Renal pelvis (tissue), 12 donors: ENCODE measurements at places on chromosomes 7 and 10. TPM values are rescaled to one million over a fixed set of nuclear protein-coding genes. Genes with fewer than 3 reads are reported as not detected.
A peak's percentile ranks its signal among the peaks of the same experiment; 100 is the strongest.

CCDC172 gene
- not detected for polyA plus RNA-seq

PAOX gene
- 6.7 TPM for polyA plus RNA-seq

CACNB2 gene
- 2.4 TPM for polyA plus RNA-seq

ACTL6B gene
- 0.09 TPM for polyA plus RNA-seq

AGBL3 gene
- polyA plus RNA-seq, result 14.0 TPM

GJD4 gene
- 0.21 TPM for polyA plus RNA-seq

PCLO gene
- polyA plus RNA-seq, result 9.7 TPM

ATOH7 gene
- polyA plus RNA-seq, result 1.4 TPM

DNA sequence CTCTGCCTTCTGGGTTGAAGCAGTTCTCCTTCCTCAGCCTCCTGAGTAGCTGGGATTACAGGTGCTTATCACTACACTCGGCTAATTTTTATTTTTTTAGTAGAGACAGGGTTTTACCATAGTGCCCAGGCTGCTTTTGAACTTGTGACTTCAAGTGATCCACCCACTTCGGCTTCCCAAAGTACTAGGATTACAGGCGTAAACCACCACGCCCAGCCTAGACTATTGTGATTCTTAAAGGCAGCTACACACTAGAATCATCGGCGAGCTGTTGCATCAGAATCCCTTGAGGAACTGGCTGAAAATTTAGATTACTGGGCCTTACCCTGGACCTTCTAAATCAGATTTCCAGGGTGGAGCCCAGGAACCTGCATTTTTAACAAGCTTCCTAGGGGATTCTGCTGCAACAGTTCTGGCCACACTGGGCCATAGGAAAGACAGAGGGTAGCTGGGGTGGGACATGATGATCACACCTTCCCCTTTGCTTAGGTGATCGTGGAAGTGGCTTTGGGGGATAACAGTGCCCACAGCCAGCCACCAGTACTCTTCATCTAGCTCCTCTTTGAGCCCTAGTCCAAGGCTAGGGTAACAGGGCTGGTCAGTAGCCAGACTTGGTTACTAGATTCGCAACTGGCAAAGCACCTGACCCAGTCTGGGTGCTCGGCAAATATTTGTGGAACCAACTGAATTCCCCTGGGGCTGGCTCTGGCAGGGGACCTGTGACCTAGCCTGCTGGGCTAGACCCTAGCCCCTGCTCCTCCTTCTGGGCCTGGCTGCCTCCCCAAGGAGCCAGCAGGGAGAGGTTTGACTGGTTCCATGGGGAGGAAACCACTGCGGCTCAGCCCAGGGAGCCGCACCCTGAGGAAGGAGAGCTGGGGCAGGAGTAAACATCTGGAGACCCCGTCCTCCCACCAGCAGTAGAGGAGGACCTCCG, 67.1 kb upstream of the DUSP5 start:
- no peak for DNase-seq

- DNase-seq, result no peak
These were observed 14.7 kb upstream of the CDH23 start for GRCh38 chr10:71382028-71382427.

DNA sequence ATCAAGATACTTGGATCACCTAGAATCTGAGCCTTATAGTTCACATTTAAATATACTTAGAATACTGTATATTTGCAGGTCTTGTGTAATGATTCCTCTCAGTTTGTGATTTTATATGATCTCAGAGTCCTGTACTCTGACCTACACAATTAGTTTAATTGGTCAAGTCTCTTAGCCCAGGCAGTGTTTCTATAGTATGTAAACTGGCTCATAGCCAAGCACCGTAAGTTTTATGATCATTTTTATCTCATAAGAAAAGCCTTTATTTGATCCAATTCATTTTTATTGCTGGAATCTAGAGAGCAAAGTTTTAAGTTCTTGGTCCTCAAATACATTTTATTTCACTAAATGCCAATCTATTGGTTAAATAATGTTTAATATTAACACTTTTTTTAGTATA, 242.2 kb downstream of the MALRD1 start:
- DNase-seq, result no peak

DNA sequence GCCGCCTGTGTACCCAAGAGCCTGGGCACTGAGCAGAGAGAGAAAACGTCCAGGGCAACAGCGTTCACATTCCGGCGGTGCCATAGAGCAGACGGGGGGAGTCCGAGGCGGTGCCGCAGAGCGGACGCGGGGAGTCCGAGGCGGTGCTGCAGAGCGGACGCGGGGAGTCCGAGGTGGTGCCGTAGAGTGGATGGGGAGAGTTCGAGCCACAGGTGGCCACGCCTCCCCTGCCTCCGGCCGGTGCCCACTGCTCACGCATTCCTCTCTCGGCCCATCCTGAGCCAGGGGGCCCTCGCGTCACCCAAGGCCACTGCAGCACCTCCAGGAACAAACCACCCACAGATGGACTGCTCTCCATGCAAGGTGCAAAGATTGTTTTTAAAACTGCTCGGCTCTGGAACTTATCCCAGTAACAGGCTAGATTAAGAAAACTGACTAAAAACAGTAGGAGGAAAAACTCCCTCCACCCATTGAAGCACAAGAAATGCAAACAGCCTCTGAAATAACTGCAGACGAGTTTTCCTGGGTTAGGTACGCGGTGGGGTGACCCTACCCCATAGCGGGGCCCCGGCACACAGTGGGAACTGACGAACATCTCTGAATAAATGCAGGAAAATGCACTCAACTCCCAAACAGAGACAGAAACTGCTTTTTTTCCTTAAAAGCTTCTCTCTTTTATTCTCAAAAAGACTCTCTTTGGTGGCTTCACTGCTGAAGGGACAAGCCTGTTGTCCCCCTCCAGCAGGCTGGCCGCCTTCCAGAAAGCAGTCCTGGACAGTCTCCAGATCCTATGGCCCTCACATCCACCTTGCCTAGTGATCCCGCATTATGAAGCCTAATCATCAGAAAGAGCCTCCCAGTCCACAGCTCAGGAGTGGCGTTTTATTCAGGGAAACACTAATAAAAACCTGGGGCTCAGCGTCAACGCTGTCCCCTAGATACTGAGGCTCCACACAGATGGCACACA, 55.9 kb downstream of the DIP2C start:
- no peak for DNase-seq

DNA sequence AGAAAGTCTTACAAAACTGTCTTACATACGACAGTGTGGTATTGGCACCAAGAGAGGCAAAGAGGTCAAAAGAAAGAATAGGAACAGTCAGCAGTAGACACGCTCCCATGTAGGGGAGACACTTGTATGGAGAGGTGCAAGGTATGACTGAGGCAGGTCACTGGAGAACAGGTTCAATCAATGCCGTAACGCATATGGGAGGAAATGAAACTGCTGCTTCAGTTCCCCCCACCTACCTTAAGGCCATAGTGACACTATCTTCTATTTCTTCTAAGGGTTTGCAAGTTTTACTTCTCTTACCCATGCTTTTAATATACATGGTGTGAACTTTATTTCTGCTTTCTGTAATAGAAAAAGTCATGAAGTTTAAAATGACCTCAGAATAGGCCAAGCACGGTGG, 5.5 kb upstream of the PITRM1 start:
- DNase-seq, result no peak

DNA sequence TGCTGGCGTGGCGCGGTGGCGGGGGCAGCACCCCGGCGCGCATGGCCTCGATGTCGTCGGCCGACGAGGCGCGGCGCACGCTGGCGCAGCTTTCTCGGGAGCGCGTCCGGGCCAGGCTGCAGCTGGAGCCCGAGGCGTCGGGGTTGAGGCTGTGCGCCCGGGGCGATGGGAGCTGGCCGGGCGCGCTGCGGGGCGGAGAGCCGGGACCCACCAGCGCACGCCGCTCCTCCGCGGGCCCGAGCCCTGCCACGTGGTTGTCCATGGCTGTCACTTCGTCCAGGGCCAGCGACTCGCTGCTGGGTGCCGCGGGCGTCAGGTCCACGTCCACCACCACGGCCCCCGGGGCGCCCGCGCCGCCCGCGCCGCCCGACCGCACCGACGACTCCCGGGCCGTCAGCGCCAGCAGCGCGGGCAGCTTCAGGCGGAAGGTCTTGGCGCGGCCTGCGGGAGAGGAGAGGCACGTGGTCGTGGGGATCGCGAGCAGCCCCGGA, 20.0 kb downstream of the KCNH2 start:
- no peak for DNase-seq

DNA sequence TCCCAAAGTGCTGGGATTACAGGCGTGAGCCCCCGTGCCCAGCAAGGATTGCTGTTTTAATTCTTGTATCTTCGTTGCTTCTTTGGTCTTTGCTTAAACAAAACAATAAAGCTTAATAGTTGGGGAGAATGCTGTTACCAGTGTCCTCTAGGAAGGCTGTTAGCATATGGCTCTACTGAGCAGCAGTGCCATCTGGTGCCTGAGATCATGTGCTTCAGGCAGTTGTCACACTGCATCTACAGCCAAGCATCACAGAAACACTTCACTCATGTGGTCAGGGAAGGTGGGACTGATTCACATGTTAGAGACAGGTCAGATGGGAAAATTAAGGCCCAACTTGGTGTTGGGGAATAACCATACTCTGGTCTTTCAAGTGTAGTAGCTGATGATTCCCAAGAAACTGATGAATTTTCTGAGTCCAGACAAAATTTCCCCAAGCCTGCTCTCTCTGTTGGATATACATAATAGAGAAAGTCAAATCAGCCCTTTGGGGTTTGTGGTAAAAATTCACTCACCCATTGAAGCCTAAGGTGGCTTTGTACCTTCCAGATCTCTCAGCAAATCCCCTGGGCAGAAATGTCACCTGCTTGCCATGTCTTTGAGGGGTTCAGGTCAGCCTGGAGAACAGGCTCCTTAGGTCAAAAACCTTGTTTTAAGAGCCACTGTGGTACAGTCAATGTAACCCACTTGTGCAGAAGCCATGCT, 28.4 kb downstream of the UBE2D4 start:
- peak; percentile 14 for DNase-seq

GRCh38 chr10:27861781-27862180, 116.2 kb upstream of the MKX start:
- DNase-seq, result no peak

GRCh38 chr10:118965645-118966044, 63.9 kb upstream of the NANOS1 start:
- DNase-seq, result no peak

DNA sequence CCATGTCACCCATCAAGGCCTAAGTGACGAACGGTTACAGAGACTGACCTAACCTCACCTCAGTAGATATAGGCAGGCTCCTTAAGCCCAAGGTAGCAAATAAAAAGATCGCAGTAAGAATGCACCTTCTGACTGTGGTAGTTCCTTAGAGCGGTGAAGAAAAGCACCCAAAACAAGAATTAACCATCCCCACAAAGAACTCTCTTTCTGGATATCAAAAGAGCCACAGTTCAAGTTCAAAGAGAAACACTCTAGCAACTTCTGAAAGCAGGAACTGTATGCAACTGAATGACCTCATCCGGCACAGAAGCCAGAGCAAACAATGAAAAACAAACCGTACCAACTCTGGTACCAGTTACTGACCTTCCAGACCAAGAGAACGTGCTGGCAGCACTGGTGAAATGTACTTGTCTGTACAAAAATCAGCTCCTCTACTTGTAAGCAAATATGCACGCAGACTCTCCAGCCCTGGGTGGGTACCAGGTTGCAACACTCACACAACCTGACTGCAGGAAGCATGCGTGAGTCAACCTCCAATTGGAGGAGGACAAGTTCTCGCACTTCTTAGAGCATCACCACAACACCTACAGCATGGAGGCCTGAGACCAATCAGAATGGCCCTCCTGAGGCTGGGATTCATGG, 202.7 kb downstream of the FAM107B start:
- DNase-seq, result no peak

DNA sequence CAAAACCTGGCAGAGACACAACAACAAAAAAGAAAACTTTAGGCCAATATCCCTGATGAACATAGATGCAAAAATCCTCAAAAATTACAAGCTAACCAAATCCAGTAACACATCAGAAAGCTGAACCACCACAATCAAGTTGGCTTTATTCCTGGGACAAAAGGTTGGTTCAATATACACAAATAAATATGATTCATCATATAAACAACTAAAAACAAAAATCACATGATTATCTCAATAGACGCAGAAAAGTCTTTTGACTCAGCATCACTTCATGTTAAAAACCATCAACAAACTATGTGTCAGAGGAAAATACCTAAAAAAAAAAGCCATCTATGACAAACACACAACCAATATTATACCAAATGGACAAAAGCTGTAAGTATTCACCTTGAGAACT, 283.5 kb downstream of the THSD7A start:
- DNase-seq, result no peak

DNA sequence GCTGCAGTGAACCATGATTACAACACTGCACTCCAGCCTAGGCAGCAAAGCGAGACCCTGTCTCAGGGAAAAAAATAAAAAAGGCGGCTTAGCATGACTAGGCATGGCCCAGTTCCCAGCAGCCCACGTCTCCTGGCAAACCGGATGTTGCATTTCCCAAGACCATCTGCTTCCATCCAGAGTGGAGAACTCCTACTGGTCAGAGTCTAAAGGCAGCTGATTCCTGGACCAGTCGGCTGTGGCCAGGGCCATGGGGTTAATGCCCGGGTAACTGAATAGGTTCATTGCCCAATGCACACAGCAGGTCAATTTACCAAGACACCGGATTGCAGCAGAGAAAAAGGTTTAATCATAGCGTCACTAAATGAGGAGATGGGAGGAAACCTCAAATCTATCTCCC, 133.1 kb downstream of the MYL10 start:
- no peak for DNase-seq

DNA sequence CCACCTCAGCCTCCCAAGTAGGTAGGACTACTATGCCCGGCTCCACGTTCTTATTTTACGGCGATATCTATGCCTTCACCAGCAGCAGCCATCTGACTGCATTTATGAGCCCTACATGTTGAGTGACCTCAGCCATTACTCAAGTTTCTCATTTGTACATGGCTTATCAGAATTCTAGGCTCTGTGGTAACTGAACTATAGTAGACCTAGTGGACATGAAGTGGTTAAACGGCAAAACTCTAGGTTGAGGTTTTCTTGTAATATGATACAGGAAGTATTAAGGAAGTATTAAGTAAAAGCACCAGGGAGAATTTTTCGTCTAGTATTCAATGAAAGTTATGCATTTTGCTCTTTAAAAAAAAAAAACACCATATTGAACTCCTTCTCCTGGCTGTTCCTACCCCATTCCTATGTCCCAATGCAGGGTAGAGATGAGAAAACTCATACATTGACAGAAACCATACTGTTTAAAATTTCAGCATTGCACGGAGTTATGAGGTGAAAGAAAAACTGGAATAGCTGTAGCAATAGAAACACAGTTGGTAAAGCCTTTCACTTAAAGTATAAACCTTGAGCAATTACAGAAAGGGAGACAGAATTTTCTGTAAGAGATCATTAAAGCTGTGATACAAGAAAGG, 39.8 kb upstream of the EPC1 start:
- DNase-seq, result no peak

DNA sequence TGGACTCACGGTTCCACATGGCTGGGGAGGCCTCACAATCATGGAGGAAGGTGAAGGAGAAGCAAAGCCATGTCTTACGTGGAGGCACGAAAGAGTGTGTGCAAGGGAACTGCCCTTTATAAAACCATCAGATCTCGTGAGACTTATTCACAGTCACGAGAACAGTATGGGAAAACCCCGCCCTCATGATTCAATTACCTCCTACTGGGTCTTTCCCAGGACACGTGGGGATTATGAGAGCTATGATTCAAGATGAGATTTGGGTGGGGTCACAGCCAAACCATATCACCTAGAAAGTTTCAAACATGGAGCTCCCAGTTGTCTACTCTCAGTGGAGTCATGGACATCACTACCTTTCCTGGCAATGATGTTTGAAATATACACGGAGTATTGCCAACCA, 49.6 kb downstream of the CYCS start:
- no peak for DNase-seq

- DNase-seq, result no peak
These were observed 111.0 kb downstream of the LRRTM3 start for GRCh38 chr10:67036808-67037207.
